ENCODE measurements at places on chromosomes 5 and 9.
A peak's percentile ranks its signal among the peaks of the same experiment; 100 is the strongest.

GRCh38 chr5:136891175-136891972 is 526.0 kb upstream of the TRPC7 start:
- no peak for DNase-seq

- peak; percentile 21 for DNase-seq
Measured at GRCh38 chr5:6829150-6829784, 116.0 kb downstream of the TENT4A start.

DNA sequence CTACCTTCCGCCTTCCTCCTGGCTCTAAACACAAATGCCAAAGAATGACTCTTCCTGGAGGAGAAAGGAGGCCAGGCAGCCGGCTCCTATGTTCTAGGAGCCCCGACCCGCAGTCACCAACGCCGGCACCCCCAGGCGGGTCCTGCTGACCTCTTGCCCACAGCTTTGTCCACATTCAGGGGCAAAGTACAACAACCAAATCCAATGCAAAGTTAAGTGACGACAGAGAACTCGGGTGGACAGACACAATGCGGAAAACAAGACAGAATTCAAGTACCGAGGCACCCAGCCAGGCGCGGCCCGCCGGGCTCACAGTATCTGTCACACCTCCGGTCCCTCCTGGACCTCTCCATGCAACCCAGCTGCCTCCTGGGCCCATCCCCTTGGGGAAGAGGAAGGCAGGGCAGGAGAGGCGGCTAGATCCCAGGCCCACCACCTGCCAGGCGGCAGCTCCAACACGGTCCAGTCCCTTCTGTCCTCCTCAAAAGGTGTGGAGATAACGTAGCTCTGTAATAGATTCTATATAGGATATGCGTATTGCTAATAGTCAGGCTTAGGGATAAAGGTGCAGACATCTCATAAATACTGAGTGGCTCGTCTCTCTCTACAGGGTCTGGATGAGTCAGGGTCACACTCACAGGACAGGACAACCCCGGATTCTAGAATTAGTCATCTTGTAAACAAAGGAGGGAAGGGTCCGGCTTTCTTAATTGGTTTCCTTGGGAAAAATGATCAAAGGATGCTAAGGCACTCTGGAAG is 46.9 kb upstream of the UBAC1 start:
- no peak for DNase-seq

DNA sequence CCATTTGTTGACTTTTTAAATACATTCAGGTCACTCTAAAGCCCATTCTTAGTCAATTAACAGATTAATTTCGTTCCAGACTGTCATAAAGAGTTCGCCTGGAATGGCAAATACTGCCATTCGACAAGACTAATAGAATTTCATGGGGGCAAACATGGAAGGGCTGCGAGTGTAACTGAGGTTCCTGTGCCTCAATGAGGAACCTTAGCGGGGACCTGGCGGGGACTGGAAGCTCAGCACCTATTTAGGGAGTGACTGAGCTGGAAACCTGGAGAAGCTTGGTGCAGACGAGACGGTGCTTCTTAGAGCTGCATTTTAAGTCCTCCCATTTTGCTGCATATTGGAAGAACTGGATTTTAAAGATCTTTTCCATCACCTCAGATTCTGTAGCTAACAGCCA is 3.4 kb downstream of the VCAN start:
- no peak for DNase-seq

GRCh38 chr5:7742241-7742656 is 108.7 kb downstream of the CFAP90 start:
- no peak for DNase-seq

DNA sequence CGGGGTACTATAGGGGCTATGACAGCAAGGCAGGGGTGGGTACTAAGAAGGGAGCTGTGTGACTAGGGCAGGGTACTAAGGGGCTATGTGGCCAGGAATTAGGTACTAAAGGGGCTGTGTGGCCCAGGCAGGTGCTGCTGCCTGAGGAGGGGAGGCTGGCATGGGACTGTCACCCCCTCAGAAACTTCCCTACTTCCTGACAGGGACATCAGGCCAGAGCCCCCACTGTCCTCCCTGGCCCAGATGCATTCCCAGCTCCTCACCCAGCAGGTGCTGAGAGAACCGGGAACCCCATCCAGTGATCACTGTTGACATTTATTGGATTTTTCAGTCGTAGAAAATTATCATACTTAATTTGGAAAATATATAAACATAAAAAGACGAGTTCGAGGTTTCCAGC is 26.6 kb downstream of the IRX2 start:
- no peak for DNase-seq

DNA sequence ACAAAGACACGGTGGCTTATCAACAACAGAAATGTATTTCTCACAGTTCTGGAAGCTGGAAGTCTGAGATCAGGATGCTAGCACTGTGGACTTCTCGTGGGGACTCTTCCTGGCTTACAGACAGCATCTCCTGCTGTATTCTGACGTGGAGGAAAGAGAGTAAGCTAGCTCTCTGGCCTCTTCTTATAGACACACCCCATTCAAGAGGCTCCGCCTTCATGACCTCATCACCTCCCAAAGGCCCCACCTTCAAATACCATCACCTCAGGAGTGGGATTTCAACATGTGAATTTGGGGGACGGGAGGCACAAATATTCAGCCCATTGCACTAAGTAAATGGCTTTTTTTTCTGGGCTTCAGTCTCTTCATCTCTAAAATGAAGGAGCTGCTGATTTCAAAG is 27.6 kb downstream of the KCNMB1 start:
- DNase-seq: no peak

DNA sequence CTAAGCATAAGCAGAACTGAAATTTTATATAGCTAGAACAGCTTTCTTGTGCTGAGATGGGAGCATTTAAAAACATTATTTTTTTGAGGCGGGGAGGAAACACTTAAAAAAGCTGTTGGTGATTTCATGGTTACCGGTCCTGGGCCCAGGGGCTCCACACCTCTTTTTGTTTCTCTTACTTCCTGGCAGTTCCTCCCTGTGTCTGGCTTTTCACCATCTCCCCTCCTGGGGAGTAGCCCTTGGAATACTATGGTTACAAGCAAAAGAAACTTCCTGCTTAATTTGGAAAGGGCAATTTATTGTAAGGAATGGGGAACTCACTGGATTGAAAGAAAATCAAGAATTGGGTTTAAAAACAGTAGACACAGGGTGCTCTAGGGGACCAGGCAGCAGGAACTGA is 105.1 kb downstream of the SLC24A2 start:
- DNase-seq: no peak

DNA sequence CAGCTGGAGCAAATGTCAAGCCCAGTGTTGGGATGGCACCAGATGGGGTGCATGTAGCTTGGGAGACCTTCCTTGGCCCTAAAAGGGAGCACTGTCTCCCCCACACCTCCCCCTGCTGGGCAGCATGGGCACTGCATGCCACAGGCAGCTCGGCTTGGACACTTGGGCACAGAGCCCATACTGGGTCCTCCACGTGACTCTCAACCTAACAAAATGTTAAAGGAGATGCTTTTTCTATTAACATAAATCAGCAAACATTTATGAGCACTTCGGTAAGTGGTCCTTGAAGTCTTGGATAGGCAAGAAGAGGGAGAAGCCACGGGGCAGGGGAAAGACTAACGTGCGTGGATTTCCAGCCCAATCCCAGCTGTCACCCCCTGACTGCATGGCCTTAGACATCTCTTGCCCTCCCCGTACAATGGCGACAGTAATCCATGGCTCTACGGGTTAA is 23.9 kb upstream of the MAPK9 start:
- DNase-seq: peak; percentile 78

- no peak for DNase-seq
Measured at GRCh38 chr5:137146402-137146890, 352.7 kb downstream of the SPOCK1 start.

DNA sequence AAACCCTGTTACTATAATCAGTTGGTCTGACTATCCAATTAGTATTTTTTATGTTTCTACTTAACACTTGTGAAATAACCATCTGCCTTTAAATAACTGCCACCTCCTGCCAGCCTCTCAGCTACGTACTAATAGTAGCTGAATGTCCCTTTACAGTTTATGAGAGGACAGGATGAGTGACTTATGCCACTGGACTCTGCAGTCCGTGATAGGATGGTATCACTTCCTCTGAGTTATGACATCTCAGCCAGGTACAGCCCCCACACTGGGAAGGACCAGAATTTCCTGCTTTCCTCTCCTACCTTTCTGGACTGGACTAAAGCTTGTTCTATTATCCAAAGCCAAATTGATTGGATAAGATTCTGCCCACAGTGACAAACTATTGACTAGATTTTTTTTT is 102.9 kb downstream of the ZFAND5 start:
- DNase-seq: no peak

GRCh38 chr9:447230-448025 is 232.8 kb downstream of the DOCK8 start:
- DNase-seq: peak; percentile 83

DNA sequence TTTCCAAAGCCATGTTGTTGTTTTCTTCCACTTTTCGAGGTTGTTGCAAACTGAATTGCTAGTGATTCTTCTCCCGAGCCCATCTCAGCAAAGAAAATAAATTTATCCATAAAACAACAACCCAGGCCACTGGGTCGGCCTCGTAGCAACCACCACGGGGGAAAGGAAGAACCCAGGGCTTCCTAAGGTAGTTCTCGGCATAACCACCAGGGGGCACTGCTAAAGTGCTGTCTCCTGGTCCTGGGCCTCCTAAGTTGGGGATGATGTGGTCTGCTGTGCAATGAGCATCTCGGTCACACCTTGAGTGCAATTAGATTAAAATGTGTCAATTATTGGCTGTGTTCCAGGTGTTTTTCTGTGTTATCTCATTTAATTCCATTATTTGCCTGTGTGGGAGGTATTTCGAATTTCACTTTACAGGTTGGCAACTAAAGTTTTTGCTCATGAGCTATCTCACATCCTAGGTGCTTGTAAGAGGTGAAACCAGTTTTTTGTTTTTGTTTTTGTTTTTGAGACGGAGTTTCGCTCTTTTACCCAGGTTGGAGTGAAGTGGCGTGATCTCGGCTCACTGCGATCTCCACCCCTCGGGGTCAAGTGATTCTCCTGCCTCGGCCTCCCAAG is 102.8 kb upstream of the DAP start:
- peak; percentile 44 for DNase-seq

DNA sequence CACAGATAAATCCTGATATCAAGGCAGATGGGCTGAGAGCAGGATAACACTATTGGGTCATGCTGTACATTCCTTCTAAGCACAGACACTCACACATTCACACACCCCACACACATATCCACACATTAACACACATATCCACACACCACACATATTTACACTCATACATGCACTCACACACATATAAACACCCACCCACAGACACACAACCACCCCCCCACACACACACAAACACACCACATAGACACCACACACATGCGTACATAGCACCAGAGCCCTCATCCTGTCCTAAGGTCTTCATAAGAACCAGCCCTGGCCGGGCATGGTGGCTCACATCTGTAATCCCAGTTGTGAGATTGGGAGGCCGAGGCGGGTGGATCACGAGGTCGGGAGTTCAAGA is 322.3 kb upstream of the ADCY2 start:
- no peak for DNase-seq

Data from CD4-positive, alpha-beta T cell treated with Interleukin-15 for 4 hours (primary cell).